ENCODE measurements at places on chromosomes 1 and 21.

DNA sequence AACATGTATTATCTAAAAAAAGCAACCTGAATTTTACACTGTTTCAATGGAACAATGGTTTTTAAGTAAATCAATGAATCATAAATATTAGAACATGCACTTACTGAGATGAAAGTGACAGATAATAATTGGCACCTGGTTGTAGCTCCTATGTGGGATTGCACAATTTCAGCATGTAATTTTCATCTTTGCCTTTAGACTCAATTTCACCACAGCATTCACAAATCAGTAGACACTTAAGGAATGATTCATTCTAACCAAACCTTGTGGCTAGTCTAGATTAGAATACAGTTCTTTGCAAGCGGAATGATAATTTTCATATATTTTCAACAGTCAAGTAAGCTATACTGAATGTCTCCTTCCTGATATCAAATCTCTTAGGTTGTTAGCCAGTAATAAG is 853.4 kb downstream of the KCNT2 start:
- no peak for DNase-seq

- no peak for DNase-seq
Observed at GRCh38 chr1:193458628-193459027, 272.2 kb upstream of the B3GALT2 start.

GRCh38 chr1:67939942-67940341 is 106.7 kb upstream of the GNG12 start:
- DNase-seq, result no peak

DNA sequence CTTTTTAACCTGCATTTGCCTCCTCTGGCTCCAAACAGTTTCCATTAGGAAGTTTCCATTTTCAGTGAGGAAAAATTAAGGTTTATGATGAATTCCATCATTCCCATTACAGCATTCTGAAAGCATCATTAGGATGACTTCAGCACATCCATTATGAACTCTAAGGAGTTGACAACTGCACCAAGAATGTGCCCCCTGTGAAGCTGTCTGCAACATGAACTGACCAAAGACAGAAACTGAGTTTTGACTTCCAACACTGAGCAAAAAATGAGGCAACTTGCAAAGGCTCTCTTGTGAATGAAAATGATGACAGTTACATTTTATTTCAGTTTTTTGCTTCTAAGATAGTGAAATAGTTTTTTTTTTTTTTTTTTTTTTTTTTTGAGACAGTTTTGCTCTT is 18.3 kb upstream of the KCNE1 start:
- DNase-seq, result no peak

Data from D341Med (cell line).